ENCODE measurements at places on chromosomes 12 and 14. TPM values are rescaled to one million over a fixed set of nuclear protein-coding genes. Genes with fewer than 3 reads are reported as not detected.
A peak's percentile ranks its signal among the peaks of the same experiment; 100 is the strongest.

- no peak for DNase-seq
Measured at GRCh38 chr14:90281261-90281660, 24.9 kb downstream of the PSMC1 start.

DNA sequence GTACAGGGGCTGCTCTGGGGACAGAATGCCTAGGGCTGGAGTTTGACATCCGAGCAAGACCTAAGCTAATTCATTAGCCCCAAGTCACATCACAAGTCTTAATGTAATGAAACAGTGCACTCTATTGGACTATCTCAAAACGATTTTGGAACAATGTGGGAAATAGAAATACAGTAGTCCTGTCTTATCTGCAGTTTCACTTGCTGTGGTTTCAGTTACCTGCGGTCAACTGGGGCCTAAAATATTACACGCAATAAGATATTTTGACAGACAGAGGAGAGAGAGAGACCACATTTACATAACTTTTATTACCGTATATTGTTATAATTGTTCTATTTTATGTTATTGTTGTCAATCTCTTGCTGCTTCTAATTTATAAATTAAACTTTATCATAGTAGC lies 21.1 kb downstream of the MOAP1 start:
- DNase-seq, result no peak

GRCh38 chr12:19440019-19440858 lies 947 bp downstream of the AEBP2 start:
- DNase-seq, result peak; percentile 69

- DNase-seq, result no peak
Measured at GRCh38 chr12:77767756-77768343, 62.8 kb upstream of the NAV3 start.

DNA sequence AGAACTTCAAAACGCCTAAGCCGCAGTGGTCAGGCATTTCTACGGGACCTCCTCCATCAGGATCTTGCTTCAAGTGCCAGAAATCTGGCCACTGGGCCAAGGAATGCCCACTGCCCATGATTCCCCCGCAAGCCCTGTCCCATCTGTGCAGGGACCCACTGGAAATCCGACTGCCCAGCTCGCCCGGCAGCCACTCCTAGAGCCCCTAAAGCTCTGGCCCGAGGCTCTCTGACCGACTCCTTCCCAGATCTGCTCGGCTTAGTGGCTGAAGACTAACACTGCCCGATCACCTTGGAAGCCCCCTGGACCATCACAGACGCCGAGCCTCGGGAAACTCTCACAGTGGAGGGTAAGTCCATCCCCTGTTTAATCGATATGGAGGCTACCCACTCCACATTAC lies 1113.0 kb upstream of the TMEM132C start:
- DNase-seq, result no peak

The PPP4R4 gene
- 0.28 TPM for polyA plus RNA-seq

The GLI1 gene
- polyA plus RNA-seq, result 31.1 TPM

The PRH2 gene
- polyA plus RNA-seq, result 0.73 TPM

The KRT80 gene
- 1.0 TPM for polyA plus RNA-seq

The IL23A gene
- 1.2 TPM for polyA plus RNA-seq

The CFAP251 gene
- polyA plus RNA-seq, result 8.9 TPM

The IRAK3 gene
- 2.8 TPM for polyA plus RNA-seq

The SLC22A17 gene
- 79.6 TPM for polyA plus RNA-seq

The KRT85 gene
- not detected for polyA plus RNA-seq
